ENCODE measurements at places on chromosomes 16 and 17.
A peak's percentile ranks its signal among the peaks of the same experiment; 100 is the strongest.

GRCh38 chr16:84355149-84355548 is 13.2 kb upstream of the ATP2C2 start:
- peak; percentile 3 for DNase-seq

GRCh38 chr16:11649276-11649675 is 19.0 kb upstream of the SNN start:
- no peak for DNase-seq

DNA sequence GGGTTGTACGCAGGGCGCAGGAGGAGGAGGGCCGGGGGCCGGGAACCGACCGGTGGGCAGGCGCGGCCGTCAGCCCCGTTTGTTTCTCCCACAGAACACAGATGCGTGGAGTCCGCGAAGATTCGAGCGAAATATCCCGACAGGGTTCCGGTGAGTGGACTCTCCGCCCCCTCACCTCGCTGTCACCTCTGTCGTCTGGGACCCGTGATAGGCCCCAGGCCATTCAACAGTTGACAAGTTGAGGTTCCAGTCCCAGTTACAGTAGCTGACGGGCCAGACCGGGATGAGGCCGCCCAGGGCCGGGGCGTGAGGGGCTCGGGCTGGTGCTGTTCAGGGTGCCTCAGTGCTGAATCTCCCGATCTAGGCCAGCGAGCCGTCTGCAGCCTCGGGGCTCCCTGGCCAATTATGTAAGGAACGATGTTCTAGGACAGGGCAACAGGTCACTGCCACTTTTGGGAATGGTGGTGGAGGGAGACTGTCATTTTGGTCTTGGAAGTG is 628 bp downstream of the GABARAPL2 start:
- no peak for DNase-seq

DNA sequence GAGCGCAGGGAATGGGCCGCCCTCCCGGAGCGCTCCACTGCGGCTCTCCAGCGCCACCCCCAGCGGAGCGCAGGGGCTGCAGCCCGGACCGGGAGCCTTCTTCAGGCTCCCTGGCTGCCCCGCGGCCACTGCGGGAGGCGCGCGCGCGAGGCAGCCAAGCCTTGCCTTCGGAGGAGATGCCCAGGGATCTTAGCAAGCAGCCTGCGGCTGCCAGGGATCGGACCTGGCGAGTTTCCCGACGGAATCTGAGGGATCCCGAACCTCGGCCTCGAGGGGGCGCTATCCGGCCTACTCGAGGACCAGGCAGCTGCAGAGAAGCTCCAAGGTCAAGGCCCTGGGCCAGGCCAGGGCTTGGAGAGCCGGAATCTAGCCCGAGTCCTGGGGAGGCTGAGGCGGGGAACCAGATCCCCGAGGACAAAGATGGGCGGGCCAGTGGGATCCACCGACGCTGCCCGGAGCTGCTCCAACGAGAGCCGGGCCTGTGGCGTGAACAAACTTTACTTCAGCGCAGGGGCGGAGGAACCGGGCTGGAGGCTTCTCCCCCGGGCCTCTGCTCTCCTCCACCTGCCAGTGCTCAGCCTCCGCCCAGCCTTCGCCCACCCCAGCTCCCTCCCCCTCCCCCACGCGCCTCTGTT is at the start of gene IRX6:
TSS of gene IRX6 (plus strand) at position 567 of the 635 bp plus-strand sequence. CDS start 889 bp downstream, outside the sequence.
- no peak for DNase-seq

- DNase-seq, result no peak
Observed at GRCh38 chr17:48568499-48569239, 9.5 kb downstream of the HOXB4 start.

DNA sequence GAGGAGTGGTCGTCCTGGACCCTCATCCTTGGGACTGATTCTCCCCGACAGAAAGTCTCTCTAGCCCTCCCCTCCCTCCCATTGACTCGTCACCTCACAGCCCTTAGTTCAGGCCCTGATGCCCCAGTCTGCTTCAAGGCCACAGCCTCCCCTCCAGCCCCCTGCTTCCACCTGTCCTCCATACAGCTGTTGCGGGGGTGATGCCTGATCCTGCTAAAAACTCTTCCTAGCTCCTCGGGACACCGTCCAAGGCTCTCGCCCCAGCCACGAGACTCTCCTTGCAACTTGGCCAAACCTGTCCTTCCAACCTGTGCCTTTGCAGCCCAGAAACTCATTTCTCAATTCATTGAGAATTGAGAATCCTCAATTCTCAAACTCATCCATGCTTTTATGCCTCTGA is 6.8 kb downstream of the STAC2 start:
- DNase-seq, result no peak

- DNase-seq, result no peak
Observed at GRCh38 chr17:82613283-82614094, 34.8 kb downstream of the WDR45B start.

GRCh38 chr16:17557480-17557879 is 86.7 kb upstream of the XYLT1 start:
- DNase-seq, result no peak

DNA sequence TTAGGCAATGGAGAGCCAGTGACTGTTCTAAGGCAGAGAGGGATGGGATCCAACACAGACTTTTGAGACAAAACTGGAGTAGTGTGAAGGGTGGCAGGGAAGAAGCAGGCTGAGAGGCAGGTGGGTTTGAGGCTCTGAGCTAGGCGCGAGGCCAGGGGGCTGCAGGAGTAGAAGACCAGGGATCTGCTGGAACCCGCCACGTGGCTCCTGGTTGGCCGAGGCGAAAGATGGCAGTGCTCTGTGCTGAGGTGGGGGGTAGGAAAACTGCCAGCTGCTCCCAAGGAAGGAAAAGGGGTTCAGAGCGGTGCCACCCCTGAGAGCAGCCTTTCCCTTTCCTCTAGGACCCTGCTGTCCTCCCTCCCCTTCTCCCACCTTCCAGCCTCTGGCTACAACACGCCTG is 5.6 kb downstream of the CD300LG start:
- no peak for DNase-seq

DNA sequence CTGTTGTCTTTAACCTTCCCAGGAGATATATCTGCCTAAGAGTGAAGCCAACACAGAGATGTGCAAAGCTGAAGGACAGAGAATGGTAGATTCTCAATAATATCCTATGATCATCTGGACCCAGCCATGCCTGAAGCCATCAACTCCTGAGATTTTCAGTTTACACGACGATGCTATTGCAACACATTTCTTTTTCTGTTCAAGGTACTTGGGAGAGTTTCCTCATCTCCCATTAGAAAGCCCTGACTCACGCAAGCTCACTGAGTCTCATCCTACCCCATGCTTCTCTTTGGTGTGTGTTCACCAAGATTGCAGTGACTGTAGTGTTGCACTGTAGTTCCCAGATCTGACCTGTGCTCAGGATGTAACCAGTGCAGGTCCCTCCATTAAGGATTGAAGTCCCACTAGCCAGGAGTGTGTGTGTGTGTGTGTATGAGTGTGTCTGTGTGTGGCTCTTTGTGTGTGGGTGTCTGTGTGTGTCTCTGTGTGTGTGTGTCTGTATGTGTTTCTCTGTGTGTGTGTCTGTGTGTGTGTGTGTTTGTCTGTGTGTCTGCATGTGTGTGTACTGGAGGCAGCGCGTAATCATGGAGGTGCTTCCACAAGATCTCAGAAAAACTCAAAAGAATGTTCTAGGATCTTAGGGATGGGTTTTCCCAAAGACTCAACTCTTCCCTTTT is 15.5 kb downstream of the CES1 start:
- no peak for DNase-seq

DNA sequence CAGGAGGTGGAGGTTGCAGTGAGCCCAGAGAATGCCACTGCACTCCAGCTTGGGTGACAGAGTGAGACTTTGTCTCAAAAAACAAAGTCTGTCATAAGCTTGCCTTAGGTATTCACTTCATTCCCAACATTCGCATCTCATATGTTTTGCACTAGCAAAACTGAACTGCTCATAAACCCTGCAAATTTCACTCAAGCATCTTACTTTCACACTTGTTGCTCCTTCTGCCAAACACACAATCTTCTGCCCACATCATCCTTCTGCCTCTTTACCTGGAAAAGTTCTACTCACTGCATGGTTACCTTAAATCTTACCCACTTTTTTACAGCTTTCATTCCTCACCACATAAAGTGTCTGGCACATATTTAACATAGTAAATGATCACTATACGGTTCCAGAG is 152.5 kb downstream of the USP22 start:
- no peak for DNase-seq

DNA sequence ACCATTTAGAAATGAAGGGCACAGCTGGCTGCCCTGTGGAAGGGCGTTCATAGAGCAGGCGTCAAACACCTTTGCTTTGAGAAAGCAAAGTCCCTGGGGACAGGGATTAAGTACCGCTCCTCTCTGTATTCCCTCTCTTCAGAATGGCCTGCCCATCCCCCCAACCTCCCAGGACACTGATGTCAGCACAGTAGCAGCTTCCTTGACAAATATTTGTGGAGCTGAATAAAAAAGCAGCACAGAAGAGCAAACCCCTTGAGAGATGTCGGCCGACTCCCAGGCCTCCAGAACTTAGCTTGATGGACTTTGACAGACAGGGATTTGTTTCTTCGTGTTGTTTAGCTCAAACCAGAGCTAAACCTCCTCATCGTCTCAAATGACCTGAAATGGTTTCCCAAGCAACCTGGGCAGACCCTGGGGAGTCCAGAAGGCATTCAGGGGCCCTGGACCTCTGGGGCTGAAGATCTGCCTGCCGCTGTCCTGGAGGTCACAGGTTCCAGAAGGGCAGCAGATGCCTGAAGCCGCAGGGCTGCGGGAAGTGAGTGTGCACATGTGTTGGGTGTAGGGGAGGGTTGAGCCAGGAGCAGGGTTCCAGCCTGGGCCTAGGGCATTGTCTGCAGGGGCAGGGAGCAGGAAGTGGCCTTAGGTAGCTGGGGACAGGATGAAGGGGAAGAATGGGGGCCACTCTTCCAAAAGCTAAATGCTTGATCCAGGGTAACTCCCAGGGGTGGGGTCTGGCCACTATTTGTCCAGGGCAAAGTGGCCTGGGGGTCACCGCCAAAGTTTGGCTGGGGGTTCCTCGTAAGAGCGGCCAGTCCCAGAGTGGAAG is 42.3 kb upstream of the NKD1 start:
- no peak for DNase-seq

- DNase-seq, result no peak
Observed at GRCh38 chr17:802901-803881, 21.0 kb downstream of the MRM3 start.

- DNase-seq, result no peak
Observed at GRCh38 chr16:11624205-11624604, 37.5 kb upstream of the LITAF start.

- no peak for DNase-seq
Observed at GRCh38 chr17:39635614-39636176, 1.2 kb upstream of the STARD3 start.

- no peak for DNase-seq
Observed at GRCh38 chr16:57284952-57285363, 486 bp upstream of the PLLP start.

GRCh38 chr17:8055851-8056231 is 17.0 kb downstream of the ALOX15B start:
- no peak for DNase-seq

DNA sequence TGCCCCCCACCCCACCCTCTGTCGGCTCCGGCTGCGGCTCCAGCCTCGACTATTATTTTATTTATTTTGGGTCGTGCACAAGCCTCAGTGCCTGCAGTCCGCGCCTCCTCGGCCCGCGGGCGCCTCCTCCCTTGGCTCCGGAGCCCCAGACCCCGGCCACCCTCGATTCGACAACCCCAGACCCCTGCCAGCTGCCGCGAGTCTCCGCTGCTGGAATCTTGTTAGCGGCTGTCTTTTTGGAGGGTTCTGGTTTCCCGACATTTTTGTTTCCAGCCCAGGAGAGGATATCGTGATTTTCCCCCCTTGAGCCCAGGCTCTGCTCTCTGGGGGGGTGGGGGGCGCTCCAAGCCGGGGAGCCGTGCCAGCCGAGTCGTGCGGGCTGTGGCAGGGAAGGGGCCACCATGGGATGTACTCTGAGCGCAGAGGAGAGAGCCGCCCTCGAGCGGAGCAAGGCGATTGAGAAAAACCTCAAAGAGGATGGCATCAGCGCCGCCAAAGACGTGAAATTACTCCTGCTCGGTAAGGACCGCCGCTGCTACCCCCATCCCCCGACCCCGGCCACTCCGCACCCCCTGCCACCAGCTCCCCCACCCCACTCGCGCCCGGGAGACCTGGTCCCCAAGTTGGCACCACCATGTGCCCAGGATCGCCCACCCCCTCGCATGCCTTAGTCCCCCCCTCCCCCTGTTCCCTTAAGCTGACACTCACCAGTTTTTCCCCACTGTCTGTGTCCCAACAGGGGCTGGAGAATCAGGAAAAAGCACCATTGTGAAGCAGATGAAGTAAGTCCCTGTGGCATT is 746 bp downstream of the GNAO1 start:
- DNase-seq, result peak; percentile 40

DNA sequence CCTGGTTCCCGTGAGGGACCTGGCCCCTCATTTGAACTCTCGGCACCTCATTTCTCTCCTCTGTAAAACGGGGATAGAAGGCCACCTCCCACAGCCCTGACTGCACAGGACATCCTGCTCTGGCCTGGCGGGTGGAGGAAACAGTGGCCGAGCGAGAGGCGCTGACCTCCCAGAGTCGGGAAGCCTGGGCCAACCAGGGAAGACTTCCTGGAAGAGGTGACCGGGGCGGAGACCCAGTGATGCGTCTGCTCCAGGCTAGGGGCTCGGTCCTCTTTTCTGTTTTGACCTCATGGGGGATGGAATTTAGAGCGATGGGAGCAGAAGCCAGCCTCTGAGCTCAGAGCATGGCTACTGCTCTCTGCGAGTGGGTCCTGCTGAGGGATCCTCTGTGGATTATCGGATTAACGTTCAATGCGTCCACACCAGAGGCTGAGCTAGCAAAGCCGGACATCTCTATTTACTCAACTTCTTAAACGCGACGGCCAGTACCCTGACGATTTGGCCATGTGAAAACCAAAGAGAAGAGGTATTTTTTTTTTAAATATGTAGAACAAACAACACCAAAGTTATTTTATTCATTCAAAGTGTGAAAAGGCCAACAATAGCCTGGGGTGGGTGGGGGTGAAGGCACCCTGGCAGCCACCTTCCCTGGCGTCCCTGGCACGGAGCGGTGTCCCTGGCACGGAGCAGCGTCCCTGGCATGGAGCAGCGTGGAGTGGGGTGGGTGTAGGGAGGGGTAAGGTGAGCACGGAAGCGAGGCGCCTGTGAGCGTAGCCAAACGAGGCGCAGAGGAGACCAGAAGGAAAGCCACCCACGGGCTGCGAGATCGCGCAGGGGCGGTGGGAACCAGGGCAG is 9.2 kb upstream of the MSLN start:
- DNase-seq, result peak; percentile 40

- DNase-seq, result no peak
Observed at GRCh38 chr17:54901230-54901822, 674 bp downstream of the TOM1L1 start.

DNA sequence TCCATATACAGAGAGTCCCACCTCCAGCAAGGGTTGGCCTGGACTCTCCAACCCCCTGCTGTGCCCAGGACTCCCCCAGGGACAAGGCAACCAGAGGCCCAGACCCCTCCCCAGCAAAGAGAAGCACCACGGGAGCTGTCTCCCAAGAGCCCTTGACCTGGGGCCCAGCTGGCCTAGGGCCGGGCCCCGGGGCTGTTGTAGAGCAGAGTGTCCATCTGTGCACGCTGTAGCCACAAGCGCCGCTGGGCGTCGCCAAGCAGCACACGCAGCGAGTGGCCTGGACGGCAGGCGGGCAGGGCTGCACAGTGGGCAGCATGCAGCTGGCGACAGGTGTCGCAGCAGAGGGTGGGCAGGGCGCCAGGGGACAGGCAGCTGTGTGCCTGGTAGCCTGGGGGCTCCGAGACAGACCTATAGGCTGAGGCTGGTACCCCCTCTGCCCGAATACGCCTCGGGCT is 4.3 kb downstream of the SPATA2L start:
- no peak for DNase-seq

Data from posterior cingulate gyrus (tissue), 11 donors.